KG1 (cell line): ENCODE measurements at places on chromosomes 2 and 18.

- DNase-seq, result no peak
Observed at GRCh38 chr2:154392256-154392655, 306.2 kb upstream of the KCNJ3 start.

DNA sequence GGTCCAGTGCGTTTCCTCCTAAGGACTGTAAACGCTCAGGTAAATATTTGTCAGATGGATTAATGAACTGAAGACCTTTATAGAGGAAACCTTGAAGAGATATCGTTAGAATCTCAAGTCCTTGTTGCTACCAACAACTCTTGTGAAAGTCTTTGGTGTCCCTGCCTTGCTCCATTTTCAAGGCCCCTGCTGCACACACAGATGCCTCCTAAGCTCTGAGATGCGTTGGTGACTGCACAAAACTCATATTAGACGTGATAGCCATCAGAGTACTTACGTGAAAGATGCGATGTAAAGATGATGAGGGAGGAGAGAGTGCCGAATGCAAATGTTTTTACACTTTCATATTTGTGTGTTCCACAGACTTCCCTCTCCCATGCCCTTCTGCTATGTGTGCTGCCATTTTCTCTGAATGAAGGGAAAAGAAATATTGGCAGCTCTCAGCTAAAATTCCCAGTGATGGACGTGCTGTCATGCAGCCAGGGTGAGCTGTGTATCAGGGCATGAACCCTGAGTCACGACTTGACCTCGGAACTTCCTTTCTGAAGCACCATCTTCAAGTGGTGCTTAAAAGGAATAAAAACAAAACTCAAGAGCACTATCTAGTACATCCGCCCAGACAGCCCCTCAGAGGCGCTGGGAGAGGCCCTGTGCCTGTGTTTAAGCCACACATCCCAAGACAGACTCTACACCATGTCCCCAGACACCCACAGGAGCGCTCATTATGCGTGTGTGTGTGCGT, 117.4 kb downstream of the FAM210A start:
- no peak for DNase-seq

DNA sequence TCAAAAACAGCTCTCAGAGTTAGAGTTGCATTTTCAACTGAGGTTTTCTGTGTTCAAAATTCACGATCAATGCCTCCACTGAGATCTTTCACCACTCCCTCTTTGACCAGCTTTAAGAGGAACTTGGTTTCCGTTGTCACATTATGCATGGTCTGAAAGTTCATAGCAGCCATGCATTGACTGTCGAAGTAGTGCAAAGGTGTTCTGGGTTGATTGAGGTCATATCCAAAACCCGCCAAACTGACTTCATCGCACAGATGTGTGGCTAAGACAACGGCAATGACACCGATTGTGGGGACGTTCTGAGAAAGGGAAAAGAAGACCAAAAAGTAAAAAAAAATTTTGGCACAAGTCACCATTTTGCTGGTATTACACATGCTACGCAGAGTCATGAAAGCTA, 48.7 kb downstream of the ST3GAL5 start:
- DNase-seq, result no peak

DNA sequence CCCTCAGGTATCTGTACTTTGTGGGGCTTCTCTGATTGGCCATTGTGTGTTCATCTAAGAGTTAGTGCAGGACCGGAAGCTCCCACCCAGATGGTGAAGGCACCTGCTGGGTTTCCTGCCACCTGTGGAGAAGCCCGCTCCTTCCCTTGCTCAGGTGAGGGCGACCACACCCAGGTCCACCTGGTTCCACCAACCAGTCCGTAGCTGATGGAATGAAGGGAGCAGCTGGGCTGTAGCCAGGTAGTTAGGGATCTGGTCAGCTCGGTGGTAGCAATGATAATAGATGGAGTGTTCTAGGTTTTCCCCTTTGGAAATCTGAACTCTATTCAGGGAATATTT, 16.0 kb downstream of the SH3BP4 start:
- no peak for DNase-seq

GRCh38 chr2:13354031-13354430, 637.3 kb downstream of the TRIB2 start:
- DNase-seq, result no peak

GRCh38 chr2:229314117-229314516, 43.0 kb upstream of the PID1 start:
- DNase-seq, result no peak

DNA sequence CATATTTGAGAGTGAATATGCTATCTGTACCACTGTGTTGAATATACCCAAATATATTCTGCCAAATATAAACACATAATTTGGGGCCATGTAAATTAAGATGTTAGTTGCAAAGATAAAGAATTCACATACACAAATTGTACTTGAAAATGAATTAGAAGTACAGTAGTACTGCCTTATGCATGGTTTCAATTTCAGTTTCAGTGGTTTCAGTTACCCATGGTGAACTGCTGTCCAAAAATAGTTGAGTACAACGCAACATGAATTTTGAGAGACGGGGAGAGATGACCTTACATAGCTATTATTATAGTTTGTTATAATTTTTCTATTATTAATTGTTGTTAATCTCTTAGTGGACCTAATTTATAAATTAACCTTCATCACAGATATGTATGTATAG, 1313.0 kb upstream of the FAM98A start:
- DNase-seq, result no peak

GRCh38 chr2:55134316-55134706, 84.1 kb upstream of the RTN4 start:
- DNase-seq, result no peak

- no peak for DNase-seq
Observed at GRCh38 chr2:5932556-5933469, 240.6 kb downstream of the SOX11 start.

- no peak for DNase-seq
Observed at GRCh38 chr2:45960057-45960863, 308.8 kb downstream of the PRKCE start.

GRCh38 chr2:215929602-215930335, 83.6 kb downstream of the MREG start:
- DNase-seq, result no peak

DNA sequence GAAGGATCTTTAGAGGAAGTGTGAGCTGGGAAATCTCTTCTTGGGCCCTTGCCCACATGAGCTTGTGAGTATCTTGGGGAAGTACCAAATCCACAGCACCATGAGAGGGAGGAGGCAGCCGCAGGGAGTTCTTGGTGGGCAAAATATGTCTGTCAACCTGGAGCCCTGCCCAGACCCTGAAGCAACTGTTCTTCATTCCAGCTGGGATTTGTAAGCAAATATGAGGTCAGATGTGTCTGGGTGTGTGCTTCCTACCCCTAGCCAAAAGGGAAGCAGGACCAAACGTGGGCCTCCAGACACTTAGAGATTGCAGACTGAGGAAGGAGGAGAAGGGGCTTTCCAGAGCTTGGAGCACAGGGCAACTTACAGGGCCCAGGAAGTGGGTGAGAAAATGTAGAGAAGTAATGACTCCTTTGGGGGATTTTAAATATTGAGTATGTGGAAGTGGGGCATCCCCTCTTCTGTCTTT, 41.9 kb downstream of the TMEM247 start:
- no peak for DNase-seq

- DNase-seq, result no peak
Observed at GRCh38 chr2:63735931-63736330, 105.8 kb upstream of the UGP2 start.

DNA sequence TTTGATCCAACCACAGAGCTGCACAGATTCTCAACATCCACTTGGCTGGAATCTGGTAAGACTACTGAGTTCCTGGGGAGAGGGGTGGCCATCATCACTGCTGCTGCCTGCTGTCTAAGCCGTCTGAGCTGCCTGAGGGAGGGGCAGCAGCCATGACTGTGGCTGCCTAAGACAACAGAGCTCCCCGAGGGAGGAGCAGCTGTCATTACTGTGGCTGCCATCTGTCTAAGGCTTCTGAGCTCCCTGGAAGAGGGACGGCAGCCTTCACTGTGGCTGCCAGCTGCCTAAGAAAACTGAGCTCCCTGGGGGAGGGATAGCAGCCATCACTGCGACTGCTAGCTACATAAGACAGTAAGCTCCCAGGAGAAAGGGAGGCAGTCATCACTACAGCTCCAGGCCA, 584.4 kb downstream of the NR4A2 start:
- DNase-seq, result no peak

DNA sequence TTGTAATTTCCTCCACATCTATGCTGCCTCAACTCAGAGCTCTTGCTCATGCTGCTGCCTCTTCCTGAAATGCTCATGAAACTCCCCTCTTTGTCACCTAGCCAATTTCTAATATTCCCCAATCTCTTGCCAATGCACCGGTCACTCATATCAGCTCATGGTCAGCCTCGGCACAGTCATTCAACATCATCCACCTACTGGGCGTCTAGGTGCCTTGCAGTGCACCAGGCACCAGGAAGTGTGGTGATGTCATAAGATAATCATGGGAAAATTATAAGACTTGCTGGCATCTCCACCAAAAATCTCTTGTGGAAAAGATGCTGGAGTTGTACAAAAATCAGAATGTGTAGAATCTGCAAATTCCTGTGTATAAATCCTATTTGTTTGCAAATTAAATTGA, 52.6 kb upstream of the RAB27B start:
- DNase-seq, result no peak

DNA sequence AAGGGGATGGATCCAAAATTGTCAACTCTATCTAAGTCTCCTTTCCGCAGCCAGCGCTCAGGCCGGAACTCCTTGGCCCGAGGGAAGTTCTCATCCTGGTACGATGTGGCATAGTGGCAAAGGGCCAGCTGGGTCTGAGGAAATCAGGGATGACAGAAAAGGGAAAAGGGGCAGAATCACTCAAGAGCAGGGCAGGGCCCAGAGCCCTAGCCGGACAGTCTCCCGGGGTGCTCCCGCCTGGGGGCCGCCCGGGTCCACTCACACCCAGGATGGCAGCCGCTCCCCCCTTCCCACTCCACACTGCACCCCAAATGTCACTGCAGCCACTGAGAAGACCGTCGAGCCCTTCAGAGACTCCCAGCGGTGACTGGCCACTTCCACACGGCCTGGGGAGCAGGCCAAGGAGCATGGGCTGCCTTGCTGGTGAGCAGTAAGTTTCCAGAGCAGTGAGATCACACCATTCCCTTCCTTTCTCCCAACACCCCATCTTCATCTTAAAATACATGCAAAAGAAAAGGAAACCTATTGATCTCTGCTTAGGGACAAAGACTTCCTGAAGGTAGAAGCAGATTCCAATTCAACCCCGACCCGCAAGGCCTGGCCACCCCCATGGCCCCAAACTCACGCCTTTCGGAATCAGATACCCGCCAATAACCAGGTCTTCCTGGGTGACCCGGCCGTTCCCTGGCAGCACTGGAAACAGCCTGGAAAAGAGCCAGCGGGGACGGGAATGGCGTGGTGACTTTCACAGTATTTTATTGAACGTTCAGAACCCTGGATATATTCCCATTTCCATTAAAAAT, 26.7 kb downstream of the CYP27C1 start:
- no peak for DNase-seq

- DNase-seq, result no peak
Observed at GRCh38 chr2:133109772-133110171, 439.8 kb upstream of the LYPD1 start.
